ENCODE measurements at places on chromosomes 3 and 15.
A peak's percentile ranks its signal among the peaks of the same experiment; 100 is the strongest.

- no peak for DNase-seq
Measured at GRCh38 chr3:71986606-71987005, 201.7 kb upstream of the PROK2 start.

DNA sequence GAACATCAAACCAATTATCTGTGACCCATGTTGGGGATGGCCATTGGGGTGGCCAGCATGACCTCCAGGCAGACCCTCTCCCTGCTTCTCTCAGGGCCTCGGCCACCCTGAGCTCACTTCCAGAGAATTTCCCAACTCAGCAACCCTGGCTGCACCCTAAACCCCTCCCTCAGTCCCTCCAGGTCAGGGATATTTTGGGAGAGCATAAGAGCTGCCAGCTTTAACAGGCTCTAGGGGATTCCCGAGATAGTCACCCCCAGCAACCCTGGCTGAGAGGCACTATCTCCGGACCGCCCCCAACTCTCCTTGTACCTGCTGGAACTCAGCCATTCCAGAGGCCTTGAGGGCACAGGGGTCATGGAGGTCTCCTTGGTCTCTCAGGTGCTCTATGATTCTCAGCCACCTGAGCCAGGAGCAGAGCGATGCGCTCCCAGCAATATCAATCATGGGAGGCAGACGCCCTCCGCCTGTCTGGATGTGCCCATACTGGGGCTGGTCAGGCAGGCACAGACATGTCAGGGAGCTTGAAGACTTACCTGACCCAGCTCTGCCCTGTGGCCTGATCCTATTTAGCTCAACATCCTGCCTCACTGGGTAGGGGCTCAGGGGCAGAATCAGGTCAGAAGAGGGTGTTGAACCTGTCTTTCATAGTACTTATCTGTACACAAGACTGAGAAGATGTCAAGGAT, 34.9 kb upstream of the CILP start:
- no peak for DNase-seq

DNA sequence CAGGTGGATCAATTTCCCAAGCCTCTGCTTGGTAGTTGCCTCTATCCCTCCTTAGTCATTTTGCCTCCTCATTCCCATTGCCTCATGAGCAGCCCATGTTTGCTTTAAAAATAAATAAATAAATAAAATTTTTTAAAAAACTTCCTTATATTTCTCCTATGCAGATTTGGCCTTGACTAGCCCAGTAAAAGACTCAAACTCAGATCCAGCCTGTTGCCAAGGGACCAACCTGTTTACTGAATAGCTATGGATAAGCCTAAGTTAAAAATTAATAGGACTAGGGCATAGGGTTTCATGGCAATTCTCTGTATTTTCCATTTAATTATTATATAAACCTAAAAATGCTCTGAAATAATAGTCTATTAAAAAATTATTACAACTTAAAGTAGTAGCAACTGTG, 384.4 kb downstream of the RSL24D1 start:
- no peak for DNase-seq

DNA sequence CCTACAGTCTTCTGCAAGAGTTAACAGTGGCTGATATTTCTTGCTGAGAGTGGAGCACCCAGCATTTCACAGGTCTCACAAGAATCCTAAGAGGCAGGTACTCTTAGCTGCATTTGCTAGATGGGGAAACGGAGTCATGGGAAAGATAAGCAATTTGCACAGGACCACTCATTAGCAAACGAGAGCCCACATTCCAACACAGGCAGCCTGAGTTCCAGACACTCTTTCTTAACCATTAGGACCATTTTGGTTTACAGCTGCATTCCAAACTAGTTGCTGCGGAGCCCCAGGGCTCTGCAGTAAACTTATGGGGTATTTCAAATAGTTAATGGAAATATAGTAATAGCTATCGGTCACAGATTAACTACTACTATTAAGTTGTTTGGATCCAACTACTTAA, 42.5 kb downstream of the LYZL4 start:
- no peak for DNase-seq

- DNase-seq, result no peak
Measured at GRCh38 chr15:101523560-101523940, 34.0 kb upstream of the PCSK6 start.

GRCh38 chr3:51216291-51216690, 168.8 kb upstream of the MANF start:
- no peak for DNase-seq

GRCh38 chr3:73637042-73637441, 12.3 kb upstream of the PDZRN3 start:
- DNase-seq, result no peak

DNA sequence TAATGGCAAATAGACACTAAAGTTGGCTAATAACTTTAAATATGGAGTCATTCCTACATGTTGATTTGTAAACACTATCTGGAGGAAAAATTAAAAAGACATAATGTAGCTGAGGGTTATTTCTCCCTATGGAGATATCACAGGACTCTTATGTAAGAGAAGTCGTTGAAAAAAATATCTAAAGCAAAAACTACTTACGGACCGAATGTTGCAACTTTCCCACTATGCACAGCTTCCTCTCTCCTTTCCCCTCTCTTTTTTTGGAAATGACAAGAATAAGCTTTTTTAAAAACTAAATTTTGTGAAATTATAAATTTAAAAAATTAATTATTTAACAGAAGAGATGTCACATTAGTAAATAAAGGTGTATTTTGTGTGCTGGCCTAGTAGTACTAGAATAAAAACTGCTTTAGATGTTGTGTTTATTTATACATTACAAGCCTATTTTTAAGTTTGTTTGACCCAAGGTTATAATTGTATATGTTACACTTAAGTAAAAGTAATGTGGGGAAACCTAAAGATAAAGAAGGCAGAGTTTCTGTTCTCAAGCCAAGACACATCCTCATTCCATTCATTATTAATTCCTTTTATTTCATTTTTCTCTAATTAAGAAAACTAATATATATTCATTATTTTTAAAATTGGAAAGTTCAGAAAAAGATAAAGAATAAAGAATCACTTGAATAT, 20.7 kb upstream of the PPARG start:
- DNase-seq, result no peak

DNA sequence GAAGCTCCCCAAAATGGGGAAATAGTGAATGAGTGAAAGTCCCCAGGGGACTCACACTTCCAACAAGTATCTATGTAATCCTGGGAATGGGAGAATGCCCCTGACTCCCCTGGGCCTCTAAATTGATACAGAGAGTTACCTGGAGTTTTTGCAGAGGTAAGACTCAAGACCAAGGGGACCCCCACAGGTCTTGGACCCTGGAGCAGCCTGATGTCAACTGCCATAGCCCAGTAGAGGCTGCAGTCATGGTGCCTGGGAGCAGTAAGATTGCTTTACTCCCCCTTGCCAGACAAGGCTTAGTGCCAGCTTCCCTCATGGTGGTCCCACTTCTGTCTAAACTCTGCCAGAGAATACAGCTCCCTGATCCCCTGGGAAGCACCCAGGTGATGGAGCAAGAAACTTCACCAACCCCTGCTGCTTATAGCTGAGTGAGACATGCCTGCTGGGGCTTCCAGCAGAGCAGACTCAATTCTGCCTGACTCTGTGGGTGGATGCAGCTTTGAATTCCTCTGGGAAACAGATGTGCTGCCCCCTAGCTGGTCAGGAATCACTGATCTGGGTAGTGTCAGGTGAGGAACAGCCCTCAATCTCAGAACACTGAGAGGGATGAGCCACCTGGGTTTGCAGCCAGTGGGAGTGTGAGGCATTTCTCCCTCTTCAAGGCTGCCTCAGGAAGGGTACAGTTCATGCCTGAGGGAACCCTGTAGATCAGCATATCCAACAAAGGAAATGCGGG, 485.9 kb downstream of the NSUN3 start:
- no peak for DNase-seq

- peak; percentile 35 for DNase-seq
Measured at GRCh38 chr3:124995460-124995994, 60.3 kb downstream of the HEG1 start.

- no peak for DNase-seq
Measured at GRCh38 chr3:31291818-31292217, 240.9 kb upstream of the STT3B start.

DNA sequence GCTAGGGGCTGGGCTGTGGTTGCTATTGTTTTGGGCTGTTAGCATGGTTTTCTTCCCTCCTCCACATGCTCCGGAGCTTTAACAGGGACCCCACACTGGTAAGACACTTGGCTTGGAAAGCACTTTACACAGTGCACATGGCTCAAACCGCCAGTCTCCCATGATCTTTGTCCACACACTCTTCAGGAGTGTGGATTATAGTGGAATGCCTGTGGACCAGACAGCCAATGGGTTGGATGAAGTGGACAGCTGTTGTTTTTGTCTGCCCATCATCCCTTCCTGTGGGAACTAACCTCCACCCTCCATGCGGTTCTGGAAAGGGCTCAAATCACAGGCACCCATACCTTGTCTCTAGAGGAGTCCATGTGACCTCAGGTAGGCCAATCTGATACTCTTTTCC, 10.0 kb downstream of the PAQR9 start:
- DNase-seq, result no peak

DNA sequence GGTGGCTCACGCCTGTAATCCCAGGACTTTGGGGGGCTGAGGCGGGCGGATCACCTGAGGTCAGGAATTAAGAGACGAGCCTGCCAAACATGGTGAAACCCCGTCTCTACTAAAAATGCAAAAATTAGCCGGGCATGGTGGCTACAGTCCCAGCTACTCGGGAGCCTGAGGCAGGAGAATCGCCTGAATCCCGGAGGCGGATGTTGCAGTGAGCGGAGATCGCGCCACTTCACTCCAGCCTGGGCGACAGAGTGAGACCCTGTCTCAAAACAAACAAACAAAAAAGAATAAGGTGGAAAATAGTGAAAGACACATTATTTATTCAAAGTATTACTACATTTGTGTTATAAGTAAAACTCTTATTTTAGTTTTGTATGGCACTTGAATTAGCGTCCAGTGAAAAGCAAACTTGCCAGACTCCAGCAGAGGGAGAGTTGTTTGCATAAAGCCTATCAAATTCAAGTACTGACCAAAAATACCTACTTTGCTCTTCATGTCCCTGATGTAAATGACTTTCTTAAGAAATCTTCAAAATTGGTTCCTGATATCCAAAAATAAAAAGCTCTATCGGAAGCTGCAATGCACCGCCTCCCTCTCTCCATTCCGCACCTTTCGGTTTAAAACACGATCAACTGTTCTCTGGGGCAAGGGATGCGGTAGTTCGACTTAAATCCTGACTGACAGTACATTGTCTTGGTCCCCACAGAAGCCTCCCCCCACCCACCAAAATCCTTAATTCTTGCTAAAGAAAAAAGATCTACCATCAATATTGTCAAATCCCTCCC, 1.2 kb downstream of the TRPM7 start:
- no peak for DNase-seq

GRCh38 chr3:4949659-4950058, 29.6 kb upstream of the BHLHE40 start:
- DNase-seq, result no peak

- DNase-seq, result no peak
Measured at GRCh38 chr15:62781081-62781497, 261.5 kb upstream of the TPM1 start.

DNA sequence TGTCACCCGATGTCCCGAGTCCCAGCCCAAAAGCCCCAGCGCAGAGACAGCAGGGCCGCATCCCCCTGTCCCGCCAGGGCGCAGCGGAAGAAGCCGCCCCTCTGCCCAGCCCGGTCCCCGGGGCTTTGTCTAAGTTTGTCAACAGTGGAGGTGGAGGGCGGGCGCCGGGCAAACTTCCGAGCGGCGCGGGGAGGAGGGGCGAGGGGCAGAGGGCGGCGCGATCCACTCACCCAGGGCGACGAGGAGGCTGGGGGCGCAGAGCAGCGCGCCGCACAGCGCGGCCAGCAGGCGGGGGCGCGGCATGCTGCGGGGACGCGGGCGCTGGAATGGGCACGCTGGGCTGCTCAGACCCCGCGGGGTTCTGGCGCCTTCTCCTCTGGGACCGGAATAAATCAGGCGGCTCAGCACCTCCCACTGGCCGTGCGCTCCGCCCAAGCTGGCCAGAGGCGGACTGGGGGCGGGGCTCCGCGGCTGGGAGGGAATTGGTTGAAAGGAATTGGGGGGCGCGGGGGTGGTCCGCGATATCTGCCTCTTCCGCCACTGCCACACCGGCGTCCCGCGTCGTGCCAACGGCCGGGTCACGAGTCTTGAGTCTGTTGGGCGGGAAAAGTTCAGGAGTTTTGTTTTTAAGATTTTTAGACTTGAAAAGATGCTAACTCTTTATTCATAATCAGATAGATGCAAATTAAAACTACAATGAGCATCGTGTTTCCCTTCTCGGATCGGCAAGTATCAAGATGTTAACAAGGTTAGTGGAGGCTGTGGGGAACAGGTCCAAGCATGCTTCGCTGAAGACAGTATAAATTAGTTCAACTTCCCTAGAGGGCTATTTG, at the start of gene MFGE8:
TSS of gene MFGE8 (minus strand) at position 363 of the 833 bp plus-strand sequence. CDS start at position 303, 60 bp downstream.
- DNase-seq, result peak; percentile 55

- peak; percentile 78 for DNase-seq
Measured at GRCh38 chr3:128794067-128794768, 68.2 kb downstream of the RAB7A start.

GRCh38 chr3:181940703-181941102, 229.0 kb downstream of the SOX2 start:
- no peak for DNase-seq

- DNase-seq, result no peak
Measured at GRCh38 chr3:2851835-2852234, 258.3 kb downstream of the IL5RA start.

DNA sequence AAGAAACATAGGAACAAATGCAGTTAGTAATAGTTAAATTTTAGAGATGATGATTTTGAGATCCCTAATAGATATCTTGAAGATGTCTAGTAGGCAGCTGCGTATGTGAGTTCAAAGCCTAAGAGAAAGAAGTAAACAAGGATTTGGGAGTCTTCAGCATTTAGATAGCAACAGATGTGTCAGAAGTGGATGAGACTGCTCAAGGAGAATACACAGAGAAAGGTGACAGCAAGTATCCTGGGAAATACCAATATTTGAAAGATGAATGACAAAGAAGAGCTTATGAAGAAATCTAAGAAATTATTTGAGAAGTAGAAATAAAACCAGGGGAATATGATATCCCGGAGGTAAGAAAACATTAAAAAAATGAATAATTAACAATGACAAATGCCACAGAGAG, 130.9 kb downstream of the PCCB start:
- no peak for DNase-seq

GRCh38 chr3:171755015-171755589, 55.2 kb downstream of the PLD1 start:
- no peak for DNase-seq

- DNase-seq, result no peak
Measured at GRCh38 chr15:27241943-27242342, 271.0 kb downstream of the GABRG3 start.

- DNase-seq, result no peak
Measured at GRCh38 chr3:126108676-126109050, 24.7 kb upstream of the SLC41A3 start.

- no peak for DNase-seq
Measured at GRCh38 chr15:100125401-100126191, 216.2 kb downstream of the ADAMTS17 start.
